Hindlimb muscle (tissue), 1 donor: ENCODE measurements at places on chromosomes 12 and 14.

GRCh38 chr14:101072531-101072930, 169.0 kb upstream of the RTL1 start:
- DNase-seq = no peak

- DNase-seq = peak; percentile 90
Measured at GRCh38 chr14:58947814-58948445, 240.5 kb upstream of the DAAM1 start.

DNA sequence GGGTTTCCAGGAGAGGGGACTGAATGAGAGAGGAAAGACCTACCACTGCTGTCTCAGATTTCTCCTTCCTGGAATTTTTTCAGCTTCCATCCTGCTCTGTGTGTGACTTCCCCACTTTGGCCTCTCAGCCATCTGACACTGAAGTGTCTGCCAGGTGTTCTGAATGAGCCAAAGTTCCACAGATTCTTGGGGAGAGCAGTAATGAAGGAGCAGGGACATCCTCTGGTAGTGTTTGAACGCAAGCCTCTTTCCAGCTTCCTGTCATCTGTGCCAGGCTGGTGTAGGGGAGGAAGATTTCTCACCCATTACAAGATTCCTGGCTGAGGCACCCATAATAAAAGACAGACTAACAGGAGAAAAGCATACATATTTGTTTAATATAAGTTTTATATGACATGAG, 141.7 kb upstream of the NRXN3 start:
- peak; percentile 3 for DNase-seq

GRCh38 chr12:12792421-12792820, 7.0 kb downstream of the APOLD1 start:
- DNase-seq = no peak

DNA sequence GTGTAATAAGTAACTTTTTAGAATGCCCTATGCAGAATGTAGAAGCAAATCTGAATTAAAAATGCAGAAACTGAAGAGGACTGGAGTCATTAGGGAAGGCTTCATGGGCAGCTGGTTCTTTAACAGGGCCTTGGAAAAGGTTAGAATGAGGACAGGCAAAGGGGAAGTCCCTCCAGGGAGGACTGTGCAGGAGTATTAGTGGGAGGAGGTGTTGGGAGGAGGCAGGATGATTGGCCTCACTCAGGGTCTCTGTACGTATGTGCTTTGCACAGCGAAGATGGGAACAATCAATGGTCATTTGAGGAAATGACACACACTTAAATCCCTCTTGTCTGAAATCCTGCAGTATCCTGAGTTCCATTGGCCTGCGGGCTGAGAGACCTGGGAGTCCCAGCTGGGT, 119.7 kb downstream of the PTCSC3 start:
- DNase-seq = no peak

GRCh38 chr14:101457936-101458740, 103.2 kb upstream of the DIO3 start:
- no peak for DNase-seq

GRCh38 chr14:29925736-29926135, 1.9 kb downstream of the PRKD1 start:
- DNase-seq = no peak

DNA sequence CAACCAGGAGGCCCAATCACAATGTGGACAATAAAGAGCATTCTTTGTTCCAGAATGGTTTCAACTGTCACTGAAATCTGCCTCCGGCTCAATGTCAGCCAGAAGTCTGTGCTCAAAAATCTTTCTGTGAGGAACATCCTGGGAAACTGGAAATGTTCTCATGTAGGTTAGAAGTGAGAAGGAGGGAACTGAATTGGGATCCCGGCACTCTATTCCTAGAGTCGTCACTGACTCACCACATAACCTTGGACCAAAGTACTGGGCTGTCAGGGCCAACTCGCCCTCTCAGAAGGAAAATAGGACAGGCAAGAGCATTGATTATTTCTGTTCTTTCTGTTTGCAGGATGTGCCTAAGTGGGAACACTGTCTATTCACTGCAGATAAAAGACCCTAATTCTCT, 57.6 kb downstream of the PRKAB1 start:
- no peak for DNase-seq

- no peak for DNase-seq
Measured at GRCh38 chr14:69716478-69717187, 50.3 kb upstream of the SRSF5 start.

GRCh38 chr12:72230589-72230988, 41.6 kb upstream of the TRHDE start:
- no peak for DNase-seq

DNA sequence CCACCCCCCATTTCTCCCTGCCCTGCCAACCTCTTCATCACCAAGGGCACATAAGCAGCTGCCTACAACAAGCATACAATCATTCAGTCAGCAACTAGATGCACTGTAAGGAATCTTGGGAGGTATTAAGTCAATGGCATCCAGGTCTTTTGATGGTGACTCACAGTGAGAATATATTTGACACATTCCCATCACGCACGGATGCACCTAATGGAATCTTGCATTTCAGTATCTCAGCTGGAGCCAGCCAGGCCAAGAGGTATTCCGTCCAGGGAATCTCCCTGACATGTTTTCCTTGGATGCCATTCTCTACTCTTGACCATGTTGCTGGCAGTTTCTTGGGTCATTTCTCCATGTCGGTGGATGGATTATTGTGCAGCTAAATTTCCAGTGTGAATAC, 73.9 kb upstream of the CAPRIN2 start:
- no peak for DNase-seq

DNA sequence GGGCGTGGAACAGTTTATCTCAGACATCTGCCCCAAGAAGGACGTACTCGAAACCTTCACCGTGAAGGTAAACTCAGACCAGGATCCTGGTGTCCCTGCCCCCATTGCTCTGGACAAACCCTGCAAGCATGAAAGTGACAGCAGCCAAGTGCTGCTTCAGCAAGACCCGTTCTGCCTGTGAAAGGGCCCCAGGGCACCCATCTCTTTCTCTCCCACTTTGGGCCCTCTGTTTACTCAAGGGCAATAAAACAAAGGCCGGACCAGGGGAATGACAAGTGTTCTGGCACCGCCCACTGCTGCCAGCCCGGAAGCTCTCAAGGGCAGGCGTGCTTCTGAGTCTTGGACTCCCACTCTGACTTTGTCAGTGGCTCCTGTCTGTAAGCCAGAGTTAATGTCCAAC, 35.3 kb downstream of the CD9 start:
- no peak for DNase-seq

DNA sequence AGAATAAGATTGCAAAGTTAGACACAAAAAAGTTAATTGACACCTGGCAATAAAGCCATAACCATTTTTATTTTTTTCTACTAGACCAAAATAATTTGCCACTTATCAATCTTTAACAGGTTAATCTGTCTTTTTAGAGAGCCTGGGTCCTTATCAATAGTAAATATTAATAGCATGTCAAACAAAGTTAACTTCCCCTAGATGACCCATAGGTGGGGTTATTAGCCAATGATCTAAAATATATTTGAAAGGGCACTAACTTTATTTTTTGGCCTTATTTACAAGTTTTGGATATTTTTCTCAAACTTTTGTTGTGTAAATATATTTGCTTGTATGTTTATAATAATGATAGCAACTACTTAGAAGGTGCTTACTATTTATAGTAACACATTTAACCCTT, 3.9 kb downstream of the ANKRD33 start:
- no peak for DNase-seq

- DNase-seq = no peak
Measured at GRCh38 chr12:92098594-92099380, 46.9 kb downstream of the BTG1 start.

DNA sequence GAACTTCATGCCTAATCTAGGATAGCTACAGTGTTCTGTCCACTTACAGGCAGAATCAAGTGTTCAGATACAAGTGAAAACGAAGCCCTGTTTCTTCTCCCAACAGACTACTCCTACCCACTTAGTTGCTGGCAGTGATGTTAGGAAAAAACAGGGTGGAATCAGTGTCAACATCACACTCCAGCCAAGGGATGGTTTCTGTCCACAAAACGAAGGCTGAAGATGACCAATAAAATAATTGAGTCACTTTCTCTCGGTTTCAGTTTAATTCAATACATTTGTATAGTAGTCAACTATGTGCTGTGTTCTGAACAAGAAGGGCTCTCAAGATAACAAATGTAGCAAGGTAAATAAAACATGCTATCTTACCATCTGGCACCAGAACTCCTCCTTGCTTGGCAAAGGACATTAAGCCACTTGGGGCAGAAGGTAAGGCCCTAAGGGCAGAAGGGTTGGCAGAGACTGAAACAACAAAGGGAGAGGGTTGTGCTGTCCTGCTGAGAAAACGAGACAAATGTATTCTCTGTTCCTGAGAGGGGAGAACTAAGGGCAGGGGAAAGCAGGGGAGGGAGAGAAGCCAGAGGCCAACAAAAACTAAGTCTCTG, 393.6 kb downstream of the DPF3 start:
- no peak for DNase-seq

DNA sequence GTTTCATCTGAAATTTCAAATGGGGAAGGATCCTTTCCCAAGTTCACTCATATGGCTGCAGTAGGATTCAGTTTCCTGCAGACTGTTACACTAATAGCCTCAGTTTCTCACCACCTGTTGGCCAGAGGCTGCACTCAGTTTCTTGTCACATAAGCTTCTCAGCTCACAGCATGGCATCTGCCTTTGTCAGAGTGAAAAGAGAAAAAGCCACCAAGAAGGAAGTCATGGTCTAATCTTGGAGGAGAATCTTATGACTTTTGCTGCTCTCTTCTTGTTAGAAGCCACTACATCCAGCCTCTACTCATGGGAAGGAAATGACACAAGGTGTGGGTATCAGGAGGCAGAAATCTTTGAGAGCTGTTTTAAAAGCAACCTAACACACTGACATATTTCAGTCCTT, 39.4 kb upstream of the BTG1 start:
- no peak for DNase-seq

DNA sequence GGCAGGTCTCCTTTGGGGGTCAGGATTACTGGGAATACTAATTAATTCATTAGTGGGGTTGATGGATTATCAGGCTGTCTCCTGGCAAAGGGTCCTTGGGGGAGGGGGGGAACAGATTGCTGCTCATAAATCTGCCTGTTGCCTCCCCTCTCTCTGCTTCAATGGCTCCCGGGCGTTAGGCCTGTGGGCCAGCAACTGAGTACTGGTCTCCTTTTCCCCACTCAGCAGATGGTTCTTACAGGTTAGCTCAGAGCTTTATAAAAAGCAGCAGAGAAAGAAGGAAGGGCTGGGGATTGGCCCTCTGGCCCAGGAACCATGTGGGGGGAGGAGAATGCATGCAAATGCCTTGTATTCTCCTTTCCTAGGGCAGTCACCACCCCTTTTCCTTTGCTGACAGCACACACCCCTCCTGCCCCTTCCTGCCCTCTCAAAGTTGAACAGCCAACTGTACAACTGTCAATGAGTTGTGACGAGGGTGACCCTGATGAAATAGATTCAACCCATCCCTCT, 2.3 kb upstream of the NEUROD4 start:
- no peak for DNase-seq

DNA sequence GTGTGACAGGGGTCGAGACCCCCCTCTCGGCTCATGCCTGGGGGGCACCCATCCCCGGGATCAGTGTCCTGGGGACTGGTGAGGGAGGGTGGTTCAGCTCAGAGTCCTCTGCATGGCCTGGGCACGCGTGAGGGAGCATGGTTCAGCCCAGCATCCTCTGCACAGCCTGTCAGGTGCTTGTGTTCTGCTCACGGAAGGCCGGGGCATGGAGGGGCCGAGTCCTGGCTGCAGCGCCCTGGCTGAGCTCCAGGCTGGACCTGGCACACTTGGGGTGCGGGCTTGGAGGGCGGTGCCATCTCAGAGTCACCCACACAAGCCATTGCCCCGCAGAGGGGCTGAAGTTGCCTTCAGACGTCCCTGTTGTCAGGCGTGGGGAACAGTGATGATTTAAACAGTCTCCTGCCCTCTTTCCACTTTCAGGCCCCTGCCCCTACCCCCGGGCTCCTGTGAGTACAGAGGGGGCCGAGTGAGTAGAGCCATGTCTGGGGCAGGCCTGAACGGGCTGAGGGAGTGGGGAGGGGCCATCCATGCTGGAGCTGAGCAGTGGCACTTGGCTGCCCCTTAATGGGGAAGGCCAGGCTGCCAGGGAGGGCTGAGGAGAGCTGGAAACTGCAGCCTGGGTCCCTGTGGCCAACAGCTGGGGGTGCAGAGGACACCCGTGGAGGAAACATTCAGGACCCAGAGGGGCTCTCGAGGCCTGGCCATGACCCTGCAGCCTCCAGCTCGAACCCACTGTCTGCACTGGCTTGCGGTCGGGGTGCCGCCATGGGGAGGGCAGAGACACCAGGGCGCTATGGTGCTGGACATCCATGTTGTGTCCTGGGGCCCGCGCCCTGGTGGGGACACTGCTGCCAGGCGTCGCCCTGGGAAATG, 22.5 kb downstream of the FBRSL1 start:
- no peak for DNase-seq

- peak; percentile 69 for DNase-seq
Measured at GRCh38 chr12:113980537-113981337, 14.6 kb upstream of the RBM19 start.

DNA sequence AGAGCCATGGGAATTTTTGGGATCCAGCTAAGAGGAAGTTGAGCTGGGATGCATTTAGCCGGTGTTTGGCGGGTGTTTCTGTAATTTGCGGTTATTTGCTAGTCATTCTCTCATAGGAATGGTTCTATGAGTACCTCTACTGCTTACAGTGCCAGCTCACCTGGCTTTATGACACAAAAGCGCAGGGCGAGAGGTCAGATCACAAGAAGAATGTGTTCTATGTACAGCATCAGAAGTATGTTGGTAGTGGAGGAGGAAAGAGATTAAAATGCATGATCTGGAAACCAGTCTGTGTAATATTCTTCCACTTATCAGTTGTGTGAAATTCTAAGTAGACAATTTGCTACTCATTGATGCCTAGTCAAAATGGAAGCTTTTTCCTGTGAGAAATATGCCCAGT, 173.3 kb downstream of the ADCK1 start:
- DNase-seq = no peak

GRCh38 chr14:103241531-103241930, 92.5 kb upstream of the EIF5 start:
- no peak for DNase-seq

DNA sequence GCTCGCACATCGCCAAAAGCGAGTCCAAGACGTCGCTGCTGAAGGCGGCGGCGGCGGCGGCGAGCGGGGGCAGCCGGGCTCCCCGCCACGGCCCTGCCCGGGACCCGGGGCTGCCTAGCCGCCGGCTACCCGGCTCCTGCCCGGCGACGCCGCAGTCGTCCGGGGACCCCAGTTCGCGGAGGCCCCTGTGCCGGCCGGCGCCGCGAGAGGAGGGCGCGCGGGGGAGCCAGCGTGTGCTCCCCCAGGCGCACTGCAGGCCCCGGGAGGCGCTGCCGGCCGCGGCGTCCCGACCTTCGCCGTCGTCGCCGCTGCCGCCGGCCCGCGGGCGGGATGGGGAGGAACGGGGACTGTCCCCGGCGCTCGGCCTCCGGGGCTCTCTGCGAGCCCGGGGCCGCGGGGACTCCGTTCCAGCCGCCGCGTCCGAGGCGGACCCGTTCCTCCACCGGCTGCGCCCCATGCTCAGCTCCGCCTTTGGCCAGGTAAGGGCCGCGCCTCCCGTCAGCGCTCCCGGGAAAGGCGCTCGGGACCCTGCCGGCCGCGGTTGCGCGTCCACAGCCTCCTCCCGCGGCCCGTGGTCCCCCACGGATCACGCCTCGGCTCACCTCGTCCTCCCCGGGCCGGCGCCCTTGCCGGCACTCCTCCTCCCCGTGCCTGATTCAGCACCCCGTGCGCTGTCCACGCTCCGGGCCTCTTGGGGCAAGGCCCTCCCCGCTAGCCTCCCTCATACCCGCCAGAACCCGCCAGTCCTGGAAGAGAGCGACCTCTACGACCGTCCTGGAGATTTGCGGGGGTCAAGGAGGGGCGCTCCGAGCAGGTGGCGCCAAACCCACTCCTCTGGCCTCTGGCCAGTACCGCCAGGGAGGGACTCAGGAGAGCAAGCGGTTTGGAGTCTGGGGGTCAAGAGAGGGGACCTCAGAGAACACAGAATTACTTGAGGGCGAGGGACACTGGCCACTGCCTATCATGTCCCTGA, 721 bp downstream of the CABP1 start:
- peak; percentile 57 for DNase-seq
